HL-60 (cell line): ENCODE measurements at places on chromosomes 1 and 21.

DNA sequence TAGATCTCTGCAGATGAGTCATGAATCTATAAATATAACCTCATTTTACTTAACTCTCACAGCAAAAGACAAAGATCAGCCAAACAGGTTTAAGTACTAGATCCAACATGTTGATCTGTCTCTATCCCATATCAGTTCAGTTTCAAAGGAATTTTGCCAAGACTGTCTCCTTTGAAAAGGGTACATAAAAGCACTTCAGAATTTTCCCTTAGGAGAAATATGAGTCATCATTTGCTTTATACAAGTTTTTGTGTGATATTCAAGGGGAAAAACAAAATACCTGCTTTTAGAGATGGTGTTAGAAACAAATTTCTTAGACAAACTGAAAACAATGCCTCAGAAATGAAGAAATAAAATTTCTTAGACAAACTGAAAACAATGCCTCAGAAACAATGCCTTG, 73.5 kb upstream of the LRRC7 start:
- DNase-seq, result no peak

GRCh38 chr1:53337499-53337898, 9.6 kb upstream of the LRP8 start:
- DNase-seq, result no peak

GRCh38 chr1:43269627-43270375, at the start of gene TMEM125:
TSS of gene TMEM125 (plus strand) at chr1:43269983. CDS start at chr1:43272723, 2,740 bp downstream.
- no peak for DNase-seq

GRCh38 chr21:27569091-27569490, 602.2 kb upstream of the ADAMTS5 start:
- DNase-seq, result no peak

GRCh38 chr1:89298461-89298860, 25.8 kb upstream of the GBP5 start:
- DNase-seq, result no peak
